AG09309 (cell line): ENCODE measurements at places on chromosomes 5 and 9.

DNA sequence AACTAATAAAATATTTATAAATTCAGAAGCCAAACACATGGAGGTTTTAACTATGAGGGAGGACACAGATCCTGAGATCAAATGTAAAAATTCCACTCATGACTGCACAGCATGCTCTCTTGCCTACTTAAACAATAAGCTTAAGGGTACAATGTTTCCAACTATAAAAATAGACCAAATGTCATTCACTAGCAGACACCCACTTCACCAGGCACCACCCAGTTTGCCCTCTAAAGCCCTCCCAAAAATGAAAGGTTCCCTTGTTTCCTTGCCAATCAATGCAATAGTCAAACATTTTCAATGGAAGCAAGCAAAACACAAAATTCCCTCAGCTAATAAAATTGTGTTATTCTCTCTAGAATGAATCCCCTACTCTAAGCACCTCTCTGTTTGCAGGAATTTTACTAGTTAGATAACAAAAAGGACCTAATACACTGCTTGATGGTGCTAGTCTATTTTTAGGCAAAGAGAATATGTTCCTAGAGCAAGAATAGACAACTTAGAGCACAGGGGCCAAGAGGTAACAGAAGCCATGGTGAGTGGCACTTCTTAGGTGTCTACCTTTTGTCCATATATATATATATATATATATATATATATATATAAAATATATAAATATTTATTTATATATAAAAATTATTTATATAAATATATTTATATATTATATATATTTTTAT is 135.3 kb downstream of the HOMER1 start:
- DNase-seq: no peak

- peak; percentile 83 for DNase-seq
Observed at GRCh38 chr5:125559296-125559695, 812.9 kb upstream of the ZNF608 start.

GRCh38 chr5:38613992-38614836 is 57.8 kb upstream of the LIFR start:
- no peak for DNase-seq

DNA sequence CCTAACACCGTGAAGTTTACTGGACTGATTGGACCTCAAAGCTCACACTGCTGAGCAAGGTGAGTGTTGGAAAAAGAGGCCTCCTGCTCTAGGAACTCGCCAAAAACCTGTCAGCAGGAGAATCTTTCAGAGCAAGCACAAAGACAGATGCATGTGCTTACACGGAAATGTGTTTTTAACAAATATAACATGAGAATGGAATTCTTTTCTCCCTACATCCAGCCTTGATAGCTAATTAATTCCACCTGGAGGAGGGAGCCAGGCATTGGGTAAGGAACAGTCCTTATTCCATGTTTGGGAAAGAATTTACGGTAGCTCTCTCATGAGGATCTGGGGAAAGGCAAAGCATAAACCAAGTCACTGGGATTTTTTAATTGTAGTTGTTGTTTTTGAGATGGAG is 98.8 kb downstream of the KLF4 start:
- no peak for DNase-seq

GRCh38 chr5:59008816-59009473 is 426.1 kb downstream of the RAB3C start:
- no peak for DNase-seq

DNA sequence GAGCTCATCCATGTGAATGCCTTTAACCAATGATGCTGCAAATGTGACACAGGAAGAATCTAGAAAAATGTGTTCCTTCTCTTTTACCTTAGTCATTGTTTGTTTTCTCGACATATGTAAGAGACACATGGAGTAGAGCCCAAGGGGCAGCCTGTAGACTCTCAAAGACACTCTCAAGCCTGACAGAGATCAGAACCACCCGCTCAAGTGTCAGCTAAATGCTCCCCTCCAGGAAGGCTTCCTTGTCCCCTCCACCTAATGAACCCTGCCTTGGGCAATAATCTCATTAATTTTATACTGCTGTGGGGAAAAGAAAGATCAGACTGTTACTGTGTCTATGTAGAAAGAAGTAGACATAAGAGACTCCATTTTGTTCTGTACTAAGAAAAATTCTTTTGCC is 157.4 kb downstream of the MUSK start:
- no peak for DNase-seq

GRCh38 chr5:76657091-76657490 is 33.9 kb upstream of the F2RL2 start:
- DNase-seq: no peak

DNA sequence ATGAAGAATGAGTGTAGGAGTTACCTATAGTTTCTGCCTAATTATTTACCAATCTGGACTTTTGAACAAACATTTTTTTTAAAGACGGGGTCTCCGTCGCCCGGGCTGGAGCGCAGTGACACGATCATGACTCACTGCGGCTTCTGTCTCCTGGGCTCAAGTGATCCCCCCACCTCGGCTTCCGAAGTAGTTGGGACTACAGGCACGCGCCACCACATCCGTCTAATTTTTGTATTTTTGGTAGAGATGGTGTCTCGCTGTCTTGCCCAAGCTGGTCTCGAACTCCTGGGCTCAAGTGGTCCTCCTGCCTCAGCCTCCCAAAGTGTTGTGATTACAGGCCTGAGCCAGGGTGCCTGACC is 1.5 kb downstream of the CTNNA1 start:
- DNase-seq: no peak

- no peak for DNase-seq
Observed at GRCh38 chr5:78638973-78639669, 9.5 kb downstream of the LHFPL2 start.

DNA sequence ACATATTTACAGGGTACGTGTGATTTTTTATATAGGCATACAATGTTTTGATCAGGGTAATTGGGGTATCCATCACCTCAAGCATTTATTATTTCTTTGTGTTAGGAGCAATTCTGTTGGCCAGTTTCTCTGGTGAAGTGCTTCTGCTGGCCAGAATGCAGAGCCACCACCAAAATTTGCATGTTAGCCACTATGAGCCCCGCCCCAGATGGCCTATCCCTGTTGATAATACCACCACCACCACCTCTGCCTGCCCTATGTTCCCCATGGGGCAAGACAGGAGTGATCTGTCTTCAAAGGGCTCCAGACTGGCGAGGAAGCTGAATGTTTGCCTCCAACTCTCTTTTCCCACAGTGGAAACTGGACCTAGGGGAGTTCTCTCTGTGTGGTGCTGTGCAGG is 26.0 kb upstream of the JAK2 start:
- DNase-seq: no peak
